Transverse colon (tissue), 4 donors: ENCODE measurements at places on chromosomes 3 and 15. TPM values are rescaled to one million over a fixed set of nuclear protein-coding genes. Genes with fewer than 3 reads are reported as not detected.

Gene SLC27A2
- total RNA-seq = 33.2 TPM

Gene PAQR5
- total RNA-seq = 64.5 TPM

GRCh38 chr3:31065765-31066164 is 171.3 kb upstream of the GADL1 start:
- no peak for DNase-seq

Gene MEGF11
- not detected for total RNA-seq

Gene RARRES1
- total RNA-seq = 3.4 TPM

DNA sequence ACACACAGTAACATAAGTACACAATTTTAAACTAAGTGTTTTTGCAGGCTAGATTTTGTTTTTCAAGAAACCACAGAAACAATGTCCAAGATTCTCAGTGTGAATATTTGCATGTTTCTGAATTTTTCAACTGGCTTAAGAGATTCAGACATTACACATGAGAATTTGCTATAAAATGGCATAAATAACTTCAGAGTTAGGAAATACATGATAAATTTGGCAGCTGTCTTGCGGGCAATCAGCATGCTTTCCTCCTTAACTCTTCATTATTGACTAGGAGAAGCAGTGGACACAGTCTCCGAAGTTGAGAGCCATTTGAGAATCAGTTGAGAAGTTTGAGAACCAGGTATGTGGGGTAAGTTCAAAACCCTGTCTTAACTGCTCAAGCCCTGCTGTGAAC is 625.6 kb upstream of the SGO1 start:
- no peak for DNase-seq

DNA sequence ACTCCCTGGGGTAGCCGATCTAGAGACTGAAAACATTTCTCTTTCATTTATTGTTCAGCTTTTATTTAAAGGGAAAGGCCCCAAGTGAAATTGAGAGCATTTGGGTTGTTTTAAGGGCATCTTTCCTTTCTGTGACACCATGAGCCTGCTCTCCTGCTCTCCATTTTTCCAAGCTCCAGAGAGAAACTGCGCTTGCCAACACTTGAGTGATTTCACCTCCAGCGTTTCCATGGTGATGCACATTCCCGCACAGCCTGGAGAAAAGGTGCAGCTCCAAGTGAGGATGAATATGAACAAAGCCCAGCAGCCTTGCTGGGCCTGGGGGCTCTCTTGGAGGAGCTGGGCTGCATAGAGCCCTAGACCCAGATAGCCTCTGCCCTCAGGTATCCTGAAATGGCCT is 159.2 kb upstream of the PPP2R3A start:
- DNase-seq = no peak

DNA sequence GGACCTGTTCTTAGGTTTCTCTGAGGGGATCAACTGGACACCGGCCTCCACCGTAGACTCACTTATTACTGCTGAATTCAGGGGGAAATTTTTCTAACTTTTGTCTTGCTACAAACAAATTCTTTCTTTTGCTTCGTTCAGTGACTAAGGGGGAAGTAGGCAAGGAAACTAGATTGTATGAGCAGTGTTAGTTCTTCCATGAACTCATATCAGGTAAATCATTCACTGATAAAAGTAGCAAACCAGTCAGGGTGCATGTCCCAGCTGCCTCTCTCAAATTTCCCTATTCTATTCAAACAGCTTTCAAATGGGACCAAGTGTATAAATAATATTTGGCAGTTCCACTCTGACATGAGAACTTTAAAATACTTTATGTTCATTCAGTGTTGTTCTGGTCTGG is 7.3 kb upstream of the CCDC13 start:
- no peak for DNase-seq

DNA sequence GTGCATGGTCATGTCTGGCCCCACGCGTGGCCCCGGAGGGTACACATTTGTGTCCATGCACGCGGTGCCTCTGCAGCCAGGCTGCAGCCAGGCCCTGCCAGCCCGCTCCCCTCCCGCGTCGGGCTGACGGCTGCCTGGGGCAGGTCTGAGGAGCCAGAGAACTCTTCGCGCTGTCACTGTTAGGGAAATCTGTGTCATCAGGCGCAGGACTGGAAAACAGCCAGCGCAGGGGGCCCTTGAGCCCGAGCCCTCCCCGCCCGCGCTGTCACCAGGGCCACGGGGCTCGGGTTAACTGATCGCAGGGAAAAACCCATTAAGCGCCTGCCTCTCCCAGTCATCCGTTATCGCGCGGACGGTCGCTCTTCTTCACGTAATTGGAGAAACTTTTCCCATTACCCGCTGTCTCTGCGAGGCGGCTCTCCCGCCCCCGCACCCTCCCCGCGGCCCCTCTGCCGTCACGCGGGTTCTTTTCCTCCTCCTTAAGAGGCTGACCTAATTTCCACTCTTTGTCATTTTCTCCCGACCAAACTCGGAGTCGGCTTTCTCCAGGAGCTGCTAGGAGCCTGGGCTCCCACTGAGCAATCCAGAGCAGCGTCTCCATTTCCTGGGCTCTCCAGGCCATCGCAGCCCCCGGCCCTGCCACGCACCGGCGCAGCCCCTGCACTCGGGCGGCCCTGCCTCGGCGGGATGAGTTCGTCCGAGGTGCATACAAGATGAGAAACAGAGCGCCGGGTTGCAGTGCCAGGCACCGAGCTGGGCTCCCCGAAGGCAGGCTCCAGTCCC is 57.5 kb upstream of the PRR23E start:
- DNase-seq = no peak

GRCh38 chr3:71689291-71689690 is 35.9 kb downstream of the EIF4E3 start:
- DNase-seq = no peak

DNA sequence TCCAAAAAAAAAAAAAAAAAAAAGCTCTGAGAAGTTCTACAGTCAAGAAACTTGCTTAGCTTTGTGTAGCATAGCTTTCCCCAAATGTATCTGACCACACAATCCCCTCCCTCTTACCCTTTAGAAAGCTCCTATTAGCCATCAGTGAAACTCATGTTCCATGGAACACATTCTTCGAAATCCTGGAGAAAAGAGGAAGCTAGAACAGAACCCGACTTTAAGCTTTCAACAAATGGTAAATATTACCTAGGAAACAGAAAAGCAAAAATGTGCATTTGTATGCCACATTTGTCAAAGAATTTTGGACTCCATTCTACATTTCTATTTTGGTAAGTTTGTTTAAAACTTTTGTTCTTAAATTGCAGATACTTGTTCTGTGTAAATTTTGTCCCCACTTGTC is 17.4 kb upstream of the CRTC3 start:
- DNase-seq = no peak

DNA sequence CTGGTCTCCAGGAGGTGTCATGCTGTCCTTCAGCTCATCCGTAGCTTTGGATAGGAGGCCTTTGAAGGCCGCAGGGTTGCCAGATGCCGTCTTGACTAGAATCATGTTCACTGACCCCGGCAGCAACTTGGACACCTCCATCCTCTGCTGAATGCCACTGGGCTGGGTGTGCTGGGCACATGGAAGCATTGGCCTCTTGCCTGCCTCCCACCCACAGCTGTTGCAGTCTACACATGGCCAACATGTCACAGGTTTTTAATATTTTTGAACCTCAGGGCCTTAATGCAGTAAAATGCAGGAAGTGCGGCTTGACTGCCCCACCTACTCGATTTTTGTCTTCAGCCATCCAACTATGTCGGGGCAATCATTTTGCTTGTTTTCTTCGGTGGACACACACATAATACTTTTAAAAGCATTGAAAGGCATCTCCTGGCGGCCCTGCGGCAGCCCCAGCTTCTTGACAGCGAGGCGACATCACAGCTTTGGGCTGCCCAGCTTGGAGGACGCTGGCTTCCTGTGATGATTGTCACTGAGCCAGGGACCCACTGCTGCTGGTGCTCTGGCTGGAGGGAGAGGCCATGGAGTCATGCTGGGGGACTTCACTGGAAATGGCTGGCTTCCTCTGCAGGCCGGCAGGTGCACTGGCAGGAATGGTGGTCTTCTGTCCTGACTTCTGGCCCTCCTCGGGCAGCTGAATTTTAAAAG is 31.6 kb upstream of the ACAD9 start:
- no peak for DNase-seq

DNA sequence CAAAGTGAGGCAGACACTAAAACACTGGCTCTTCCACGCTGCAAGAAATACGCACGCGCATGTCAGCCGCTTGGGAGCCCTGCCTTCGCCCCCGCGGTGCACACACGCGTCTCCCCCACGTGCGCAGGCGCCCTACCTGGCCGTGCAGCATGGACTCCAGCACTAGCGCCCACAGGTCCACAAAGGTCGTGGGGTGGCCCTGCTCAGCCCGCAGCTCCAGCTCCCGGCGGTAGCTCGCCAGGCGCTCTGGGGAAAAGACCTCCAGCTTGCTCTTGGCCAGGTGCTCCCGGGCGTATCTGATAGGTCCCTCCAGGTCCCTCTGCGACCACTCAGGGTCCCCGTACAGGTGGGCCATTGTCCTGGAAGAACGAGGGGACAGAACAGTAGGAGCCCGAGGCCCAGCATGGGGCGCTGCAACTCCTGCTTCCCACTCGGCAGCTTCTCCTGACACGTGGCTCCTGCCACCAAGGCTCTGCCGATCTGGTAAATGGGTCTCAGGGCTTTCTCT is 14.9 kb downstream of the PLA2G4D start:
- DNase-seq = no peak

- no peak for DNase-seq
Measured at GRCh38 chr15:48928877-48929538, 34.7 kb downstream of the SHC4 start.

DNA sequence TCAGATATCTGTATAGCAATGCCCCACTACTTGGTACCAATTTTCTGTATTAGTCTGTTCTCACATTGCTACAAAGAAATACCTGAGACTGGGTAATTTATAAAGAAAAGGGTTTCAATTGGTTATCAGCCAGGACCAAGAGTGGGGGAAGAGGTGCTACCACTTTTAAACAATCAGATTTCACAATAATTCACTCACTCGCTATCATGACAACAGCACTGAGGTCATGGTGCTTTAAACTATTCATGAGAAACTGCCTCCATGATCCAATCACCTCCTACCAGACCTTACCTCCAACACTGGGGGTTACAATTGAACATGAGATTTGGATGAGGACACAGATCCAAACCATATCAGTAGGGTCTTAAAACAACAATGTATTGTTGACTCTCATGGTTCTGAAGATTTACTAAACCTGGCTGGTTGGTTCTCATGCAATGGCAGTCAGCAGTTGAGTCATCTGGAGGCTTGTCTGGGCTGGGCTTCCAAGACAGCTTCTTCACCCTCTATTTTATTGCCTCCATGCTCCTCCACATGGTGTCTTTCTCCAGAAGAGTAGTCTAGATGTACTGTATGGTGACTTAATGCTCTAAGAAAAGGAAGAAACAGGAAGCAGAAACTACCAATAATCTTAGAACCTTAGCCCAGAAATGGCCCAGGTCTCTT is 21.2 kb upstream of the TM4SF4 start:
- no peak for DNase-seq

DNA sequence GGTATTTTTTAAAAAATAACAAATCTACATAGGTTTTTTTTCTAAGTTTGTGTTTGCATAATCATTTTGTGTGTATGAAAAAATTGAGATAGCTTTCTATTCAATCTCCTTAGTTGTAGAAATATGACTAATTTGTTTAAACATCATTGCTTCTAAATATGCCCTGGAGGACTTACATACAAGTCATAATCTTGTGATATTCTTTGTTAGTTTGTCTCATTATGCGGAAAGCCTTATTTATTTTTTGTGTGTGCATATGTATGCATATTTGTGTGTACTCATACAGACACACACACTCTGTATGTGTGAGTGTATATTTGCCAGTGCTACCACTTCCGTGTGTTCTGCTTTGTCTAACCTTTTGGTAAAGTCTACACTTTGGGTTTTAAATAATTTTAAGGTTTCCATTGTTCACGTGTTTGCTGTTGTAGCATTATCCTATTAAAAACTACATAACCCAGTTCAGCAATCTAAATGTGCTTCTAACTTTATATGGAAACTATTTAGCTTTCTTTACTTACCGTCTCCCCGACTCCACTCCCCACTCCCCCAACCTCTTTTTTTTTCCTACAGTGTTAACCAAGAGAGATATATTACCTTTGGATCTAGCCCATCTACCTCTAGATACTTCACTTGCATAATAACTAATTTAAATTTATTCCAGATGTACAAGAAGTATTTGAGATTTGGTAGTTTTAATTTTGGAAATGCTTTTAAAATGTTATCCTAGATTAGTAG is 111.7 kb downstream of the FNDC3B start:
- no peak for DNase-seq

Gene TMEM158
- not detected for total RNA-seq

Gene GPR160
- 130 TPM for total RNA-seq

GRCh38 chr3:7194071-7194835 is 333.3 kb downstream of the GRM7 start:
- no peak for DNase-seq

Gene SNURF
- total RNA-seq = not detected

DNA sequence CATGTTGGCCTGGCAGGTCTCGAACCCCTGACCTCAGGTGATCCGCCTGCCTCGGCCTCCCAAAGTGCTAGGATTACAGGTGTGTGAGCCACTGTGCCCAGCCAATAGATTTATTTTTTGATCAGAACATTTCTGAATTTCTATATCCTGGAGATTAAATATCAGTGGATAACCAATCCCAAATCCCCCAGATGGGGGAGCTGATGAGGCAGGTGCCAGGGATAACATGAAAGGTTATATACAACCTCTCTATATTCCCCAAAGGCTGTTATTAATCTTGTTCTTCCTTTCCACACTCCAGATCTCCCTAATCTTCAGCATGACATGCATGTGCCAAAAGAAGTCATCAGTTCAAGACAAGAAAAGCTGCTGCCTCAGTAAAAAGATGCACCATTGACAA is 112.3 kb downstream of the WDR76 start:
- peak; percentile 14 for DNase-seq

Gene BFSP2
- total RNA-seq = not detected

- no peak for DNase-seq
Measured at GRCh38 chr3:143526011-143526545, 322.2 kb downstream of the SLC9A9 start.

GRCh38 chr3:113285741-113286140 is 74.4 kb downstream of the BOC start:
- DNase-seq = no peak

DNA sequence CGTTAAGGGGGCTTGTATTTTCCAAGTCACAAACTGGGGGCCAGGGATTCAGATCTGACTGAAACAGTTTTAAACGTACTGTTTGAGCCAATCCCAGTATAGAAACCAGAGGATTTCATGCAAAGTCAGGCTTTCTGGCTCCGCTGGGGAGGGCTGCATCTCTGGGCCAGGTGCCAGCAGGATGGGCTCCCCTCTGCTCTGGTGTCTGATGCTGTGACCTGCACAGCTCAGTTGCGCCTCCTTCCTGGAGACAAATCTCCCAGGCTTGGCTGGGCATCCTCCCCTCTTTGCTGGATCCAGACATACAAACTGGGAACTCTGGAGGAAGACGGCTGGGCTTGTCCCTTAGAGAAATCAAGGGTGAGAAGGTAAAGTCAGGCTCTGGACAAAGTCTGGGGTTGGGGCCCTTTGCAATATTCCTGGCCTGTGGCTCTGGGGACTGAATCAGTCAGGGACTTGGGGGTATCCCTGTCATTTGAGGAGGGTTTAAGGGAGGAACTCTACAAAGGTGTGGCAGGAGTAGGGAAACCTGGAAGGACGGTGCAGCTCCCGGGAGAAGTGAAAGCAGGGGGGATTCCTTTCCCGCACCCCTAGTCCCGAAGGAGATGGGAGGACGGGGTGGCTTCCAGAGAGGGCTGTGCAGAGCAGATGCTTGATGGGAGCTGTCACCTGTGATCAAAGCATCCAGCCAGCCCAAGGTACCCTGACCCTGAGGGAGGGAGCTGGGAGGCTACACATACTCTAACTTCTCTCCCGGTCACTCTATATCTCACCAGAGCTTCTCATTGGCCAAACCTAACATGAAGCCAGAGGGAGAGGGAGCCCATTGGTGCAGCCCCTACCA is 114.8 kb upstream of the ATP2B2 start:
- no peak for DNase-seq

GRCh38 chr15:26158176-26158575 is 295.0 kb upstream of the ATP10A start:
- no peak for DNase-seq
